Bronchial smooth muscle cell (primary cell): ENCODE measurements at places on chromosomes 7 and 10. TPM values are rescaled to one million over a fixed set of nuclear protein-coding genes. Genes with fewer than 3 reads are reported as not detected.

Gene TMEM26
- 1.3 and 2.5 TPM in 2 replicates for total RNA-seq

Gene C10orf71
- not detected in 2 replicates for total RNA-seq

Gene ODAD2
- total RNA-seq = under 0.01 and 0.32 TPM in 2 replicates

Gene ARHGAP22
- 34.2 and 46.1 TPM in 2 replicates for total RNA-seq

Gene GNGT1
- not detected in 2 replicates for total RNA-seq

Gene HOXA6
- 0.09 and 0.16 TPM in 2 replicates for total RNA-seq

Gene PAX4
- not detected in 2 replicates for total RNA-seq

Gene RELN
- total RNA-seq = 0.63 and 9.4 TPM in 2 replicates

Gene SYT15
- under 0.01 TPM in 2 replicates for total RNA-seq

Gene ADCY1
- 0.47 and 3.2 TPM in 2 replicates for total RNA-seq

Gene GSTO2
- total RNA-seq = 1.7 and 2.4 TPM in 2 replicates

Gene RNLS
- total RNA-seq = 10.4 and 12.6 TPM in 2 replicates

Gene SH2D4B
- total RNA-seq = under 0.01 TPM in 1 of 2 replicates, not detected in the other

Gene CLDN4
- 0.32 and 0.43 TPM in 2 replicates for total RNA-seq

Gene NOLC1
- total RNA-seq = 13.1 and 14.4 TPM in 2 replicates
